Brain (organoid and tissue), 16 donors: ENCODE measurements at places on chromosomes 7 and 10.
A peak's percentile ranks its signal among the peaks of the same experiment; 100 is the strongest.

GRCh38 chr7:157657741-157658740 lies 321.2 kb downstream of the DNAJB6 start:
- no peak for DNase-seq

DNA sequence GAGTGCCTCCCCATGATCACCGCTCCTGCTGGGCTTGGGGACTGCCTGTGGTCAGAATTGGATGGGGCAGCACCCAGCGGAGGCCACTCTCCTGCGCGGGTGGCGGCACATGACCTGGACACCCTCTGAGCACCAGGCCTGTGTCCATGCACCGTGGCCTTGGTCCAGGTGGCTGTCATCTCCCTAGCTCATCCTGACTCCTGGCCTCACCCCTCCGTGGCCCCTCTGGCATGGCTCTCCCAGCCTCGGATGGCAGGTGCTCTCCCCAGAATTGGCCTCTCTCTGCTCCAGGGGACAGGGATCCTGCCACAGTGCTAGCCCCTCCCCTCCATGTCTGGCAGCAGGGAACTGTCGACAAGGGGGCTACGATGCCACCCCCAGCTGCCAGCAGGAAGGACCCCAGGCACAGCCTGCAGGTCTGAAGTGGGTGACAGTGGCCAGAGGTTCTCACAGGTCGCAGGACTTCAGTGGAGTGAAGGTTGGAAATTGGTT lies 37.2 kb upstream of the BTBD16 start:
- no peak for DNase-seq

- DNase-seq = no peak
Observed at GRCh38 chr7:55185941-55186609, 167.3 kb downstream of the EGFR start.

DNA sequence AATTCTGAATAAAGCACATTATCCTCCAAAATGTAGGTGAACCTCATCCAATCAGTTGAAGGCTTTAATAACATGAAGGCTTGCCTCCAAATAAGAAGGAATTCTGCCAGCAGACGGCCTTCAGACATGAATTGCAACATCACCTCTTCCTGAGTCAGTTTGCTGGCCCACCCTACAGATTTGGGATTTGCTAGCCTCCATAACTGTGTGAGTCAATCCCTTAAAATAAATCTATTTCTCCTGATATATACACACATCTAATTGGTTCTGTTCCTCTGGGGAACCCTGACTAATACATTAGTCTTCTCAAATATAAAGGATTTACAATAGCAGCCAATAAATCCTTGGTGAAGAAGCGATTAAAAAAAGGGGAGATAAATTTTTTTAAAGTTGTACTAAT lies 34.8 kb upstream of the OSBPL3 start:
- DNase-seq = no peak

DNA sequence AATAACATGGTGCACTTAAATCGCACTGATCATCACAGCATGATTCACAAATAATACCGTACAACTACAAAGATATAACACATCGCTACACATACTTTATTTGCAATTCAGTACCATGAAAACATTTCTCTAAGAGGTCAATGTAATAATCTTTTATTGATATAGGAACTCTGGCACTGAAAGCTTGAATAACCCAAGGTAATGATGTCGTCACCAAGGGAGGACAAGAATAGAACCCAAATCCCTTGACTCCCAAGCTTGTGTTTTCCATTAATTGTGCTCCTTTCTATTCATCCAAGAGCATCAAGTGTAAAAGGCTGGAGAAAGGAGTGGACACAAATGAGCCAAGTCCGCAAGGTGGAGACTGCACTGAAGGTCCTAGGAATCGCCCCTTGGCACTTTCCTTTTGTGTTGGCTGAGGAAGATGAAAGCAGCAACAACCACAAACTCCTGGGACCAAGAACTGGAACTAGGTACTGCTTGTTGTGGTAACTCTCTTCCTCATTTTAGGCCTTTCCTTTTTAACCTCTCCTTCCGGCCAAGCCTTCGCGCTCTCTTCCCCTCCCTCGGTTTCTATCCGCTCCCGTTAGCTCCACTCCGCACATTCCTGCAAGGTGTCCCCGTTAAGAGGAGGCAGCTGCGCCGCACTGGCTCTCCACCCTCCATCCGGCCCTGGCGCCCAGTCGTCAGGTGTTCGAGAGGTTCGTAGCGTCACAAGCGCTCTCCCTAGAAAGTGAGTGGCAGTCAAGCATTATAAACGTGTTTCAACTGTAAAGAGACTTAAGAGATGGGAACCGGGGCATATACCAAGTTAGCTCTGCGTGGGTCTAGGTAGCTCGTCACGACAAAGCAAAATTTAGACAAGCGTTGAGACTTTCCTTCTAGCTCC lies 1.0 kb upstream of the CBLL1 start:
- no peak for DNase-seq

GRCh38 chr7:151694828-151695580 lies 175.3 kb upstream of the RHEB start:
- DNase-seq = peak; percentile 52

- DNase-seq = no peak
Observed at GRCh38 chr7:2657920-2658671, 26.3 kb downstream of the TTYH3 start.
